Activated effector memory CD4-positive, alpha-beta T cell treated with Interleukin-2 at 50 U/mL for 16 hours (primary cell): ENCODE measurements at places on chromosomes 2 and 18.

GRCh38 chr18:35424356-35424755 lies 47.2 kb upstream of the ZNF396 start:
- no peak for DNase-seq

DNA sequence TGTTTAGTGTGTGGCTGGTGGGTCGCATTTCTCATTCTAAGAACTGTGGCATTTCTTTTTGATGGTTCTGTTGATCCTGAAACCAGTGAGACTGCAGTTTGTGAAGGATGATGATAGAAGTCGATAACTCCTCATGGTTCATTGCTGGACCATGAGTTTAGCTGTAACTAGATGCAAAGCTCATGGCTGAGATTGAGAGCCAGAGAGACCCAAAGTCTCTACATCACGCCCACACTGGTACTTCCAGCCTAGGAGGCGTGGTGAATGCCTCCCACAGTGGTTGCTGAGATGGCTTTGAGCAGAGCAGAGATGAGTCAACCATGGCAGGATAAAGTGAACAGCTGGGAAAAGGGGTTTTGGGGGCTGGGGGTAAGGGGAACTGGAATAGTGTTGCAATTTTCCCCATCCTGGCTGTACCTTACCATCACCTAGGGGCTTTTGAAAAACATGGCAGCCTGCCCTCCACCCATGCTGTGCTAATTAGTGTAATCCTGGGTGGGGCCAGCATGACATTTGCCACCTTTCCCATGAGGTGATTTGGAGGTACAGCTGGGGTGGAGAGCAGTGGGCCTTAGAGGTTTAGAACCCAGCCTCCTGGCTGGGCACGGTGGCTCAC lies 24.1 kb downstream of the INPP4A start:
- no peak for DNase-seq

DNA sequence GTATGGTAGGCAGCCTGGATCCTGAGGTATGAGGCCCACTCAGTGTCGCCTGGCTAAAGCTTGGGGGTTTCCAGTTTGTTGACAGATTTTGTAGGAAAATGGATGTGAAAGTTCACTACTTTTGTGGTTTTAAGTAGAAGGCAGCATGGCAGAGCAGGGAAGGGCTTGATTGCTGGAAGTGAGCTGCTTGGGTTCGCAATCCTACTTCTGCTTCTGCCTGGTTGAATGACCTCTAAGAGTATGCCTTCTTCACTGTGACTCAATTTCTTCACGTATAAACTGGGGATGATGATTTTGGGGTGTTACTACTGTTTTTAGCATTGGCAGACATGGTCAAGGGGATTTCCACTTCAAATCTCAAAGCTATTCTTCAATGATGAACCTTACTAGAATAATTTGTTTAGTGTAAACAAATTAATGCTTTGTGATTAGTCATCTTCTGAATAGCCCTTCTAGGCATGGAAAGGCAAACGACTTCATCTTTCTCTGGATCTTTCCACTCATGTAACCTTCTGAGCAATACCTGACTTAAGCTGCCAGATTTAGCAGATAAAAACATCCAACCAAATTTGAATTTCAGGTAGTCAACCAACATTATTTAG lies 13.2 kb downstream of the BMP10 start:
- DNase-seq, result no peak

GRCh38 chr2:191217580-191217979 lies 27.6 kb upstream of the MYO1B start:
- no peak for DNase-seq

GRCh38 chr2:105038383-105039061 lies 653 bp downstream of the MRPS9 start:
- no peak for DNase-seq

DNA sequence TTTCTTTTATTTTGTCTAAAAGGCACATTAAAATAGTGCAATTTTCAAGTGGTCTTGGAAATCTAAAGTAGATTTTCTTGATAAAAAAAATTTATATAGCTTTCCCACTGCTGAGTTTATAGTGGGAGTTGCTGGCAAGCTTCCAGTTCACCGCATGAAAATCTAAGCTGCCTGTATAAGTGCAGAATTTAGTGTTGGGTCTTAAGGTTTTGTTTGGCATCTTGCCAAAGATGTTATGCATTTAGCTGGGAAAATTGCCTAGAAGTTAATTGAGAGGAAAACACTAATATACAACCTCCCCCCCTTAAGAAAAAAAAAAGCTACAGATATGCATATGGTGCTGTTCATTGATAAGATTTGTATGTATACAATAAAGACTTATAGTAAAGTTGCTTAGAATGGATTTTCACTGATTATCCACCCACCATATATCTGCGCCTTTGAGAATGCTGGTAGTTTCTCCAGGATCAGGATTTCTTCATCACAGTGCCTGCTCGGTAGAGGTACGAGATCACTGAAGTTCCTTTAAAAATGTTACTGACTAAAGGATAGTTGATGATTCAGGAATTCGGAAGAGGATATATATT lies 803.2 kb upstream of the POU3F3 start:
- no peak for DNase-seq

DNA sequence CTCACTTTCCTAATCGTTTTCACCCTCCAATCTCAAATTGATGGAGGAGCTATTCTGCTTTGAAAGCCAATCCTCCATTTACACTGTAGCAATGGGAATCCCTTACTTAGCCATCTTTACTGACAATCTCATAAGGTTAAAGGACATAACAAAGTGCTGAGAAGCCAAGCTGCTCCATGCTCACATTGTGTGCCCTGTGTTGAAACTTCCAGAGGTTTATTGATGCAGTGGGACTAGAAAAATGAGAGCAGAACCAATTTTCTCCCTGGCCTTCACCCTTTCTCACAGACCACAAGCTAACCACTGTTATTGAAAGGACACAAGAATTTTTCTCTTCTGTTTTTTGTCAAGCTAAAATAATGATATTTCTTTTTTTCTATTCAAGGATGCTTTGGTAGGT lies 63.8 kb downstream of the CSRNP3 start:
- no peak for DNase-seq

GRCh38 chr2:150174056-150174805 lies 313.2 kb downstream of the RND3 start:
- DNase-seq, result no peak

- DNase-seq, result no peak
Measured at GRCh38 chr18:77608807-77609206, 359.2 kb downstream of the GALR1 start.

GRCh38 chr2:14257801-14258507 lies 374.6 kb upstream of the LRATD1 start:
- no peak for DNase-seq

- DNase-seq, result no peak
Measured at GRCh38 chr2:16716024-16716423, 50.4 kb upstream of the CYRIA start.

DNA sequence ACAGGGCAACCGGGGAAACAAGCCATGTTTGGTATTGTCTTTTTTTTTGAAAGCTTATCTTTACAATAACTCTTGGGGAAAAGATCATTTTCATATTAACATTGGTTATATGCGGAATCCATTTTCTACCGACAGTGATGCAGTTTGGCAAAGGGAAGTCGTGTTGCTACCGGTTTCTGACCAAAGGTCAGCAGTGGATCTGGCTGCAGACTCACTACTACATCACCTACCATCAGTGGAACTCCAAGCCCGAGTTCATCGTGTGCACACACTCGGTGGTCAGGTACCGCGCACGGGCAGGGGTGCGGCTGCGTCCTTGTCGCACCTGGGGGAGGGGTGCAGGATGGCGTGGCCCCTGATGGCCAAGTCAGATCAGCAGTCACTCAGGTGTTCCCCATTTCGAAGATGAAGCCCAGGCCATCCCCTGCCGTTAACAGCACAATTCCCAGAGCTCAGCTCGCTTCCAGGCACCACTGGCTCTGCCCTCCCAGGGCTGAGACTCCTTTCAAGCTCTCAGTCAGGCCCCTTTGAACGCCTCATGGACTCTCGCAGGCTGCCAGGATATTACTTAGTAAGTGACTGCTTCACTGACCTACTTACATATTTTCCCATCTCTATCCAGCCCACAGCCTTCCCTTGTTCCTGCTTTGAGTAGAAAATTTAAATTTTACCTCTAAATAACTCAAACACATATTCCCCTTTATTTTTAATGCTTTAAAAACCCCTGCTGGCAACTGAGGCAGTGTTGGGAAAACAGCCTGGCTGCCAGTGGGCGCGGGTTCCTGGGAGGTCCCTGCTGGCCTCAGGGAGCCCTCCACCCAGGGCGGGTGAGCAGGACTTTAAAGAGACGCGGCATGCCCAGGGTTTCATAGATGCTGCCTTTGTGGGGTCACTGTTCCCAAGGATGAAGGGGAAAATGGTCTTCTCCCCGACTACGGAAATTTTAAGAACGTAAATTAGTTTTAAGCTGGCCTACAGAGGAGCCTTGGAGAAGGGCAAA lies 33.6 kb upstream of the RPL31 start:
- no peak for DNase-seq

- no peak for DNase-seq
Measured at GRCh38 chr2:202608142-202608852, 26.5 kb upstream of the FAM117B start.

DNA sequence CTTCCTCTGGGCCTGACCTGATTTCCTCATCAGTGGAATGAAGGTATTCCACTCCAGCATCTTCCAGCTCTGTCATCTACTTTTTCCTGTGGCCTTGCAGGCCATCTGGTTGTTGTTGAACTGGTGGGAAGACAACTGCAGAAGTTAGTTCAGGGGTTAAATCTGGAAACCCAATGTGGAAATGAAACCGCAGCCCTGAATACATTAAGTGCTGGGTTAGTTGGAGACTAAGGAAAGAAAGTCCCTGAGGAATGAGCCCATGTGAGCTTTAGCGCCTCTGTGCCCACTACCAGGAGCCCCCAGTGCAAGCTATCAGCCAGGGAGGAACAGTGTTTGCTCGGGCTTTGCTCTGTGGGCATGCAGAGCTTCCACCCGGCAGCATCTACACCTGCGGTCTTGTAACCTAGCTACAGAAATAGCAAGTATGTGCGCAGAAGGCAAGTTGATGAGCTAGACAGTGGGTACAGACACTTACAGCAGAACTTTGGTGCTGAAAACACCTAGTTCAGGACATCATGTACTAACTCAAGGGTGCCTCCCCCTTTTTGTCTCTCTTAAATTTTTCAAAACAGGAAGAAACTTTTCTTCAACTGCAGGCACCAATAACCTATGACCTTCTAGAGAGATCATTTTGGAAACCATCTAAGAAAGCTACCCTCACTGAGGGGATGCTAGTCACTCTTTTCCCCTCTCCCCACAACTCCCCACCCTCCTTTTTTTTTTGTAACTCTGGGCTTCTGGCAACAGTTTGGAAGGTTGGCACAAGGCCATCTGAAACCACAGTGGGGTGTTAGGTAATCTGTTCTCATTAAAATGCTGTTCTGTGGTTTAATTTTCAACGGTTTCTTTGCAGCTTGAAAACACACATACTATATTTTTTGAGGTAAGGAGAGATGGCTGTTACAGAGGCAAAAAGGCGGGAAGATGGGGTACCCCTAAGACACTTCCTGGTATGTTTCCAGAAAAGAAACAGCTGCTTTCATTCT lies 18.3 kb upstream of the CXCR4 start:
- DNase-seq, result peak; percentile 66

- no peak for DNase-seq
Measured at GRCh38 chr18:55508651-55509050, 79.3 kb downstream of the TCF4 start.

GRCh38 chr2:144472911-144473310 lies 47.0 kb downstream of the ZEB2 start:
- no peak for DNase-seq

DNA sequence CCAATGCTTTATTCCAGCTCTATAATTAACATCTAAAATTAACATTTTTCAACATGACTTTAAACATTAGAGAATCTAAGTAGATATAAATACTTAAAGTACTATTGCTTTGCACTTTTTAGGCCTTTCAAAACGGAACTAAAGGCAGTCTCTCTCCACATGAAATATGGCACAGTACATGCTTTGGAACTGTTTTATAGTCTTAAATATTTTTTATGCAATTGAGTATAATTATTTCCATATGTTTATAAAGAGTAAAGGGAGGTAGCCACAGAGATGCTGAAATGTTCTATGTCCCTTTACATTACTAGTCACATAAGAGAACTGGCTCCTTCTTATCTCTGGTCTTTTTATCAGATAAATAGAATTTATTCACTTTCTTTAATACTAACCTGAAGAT lies 674.0 kb downstream of the PLCL1 start:
- DNase-seq, result no peak

GRCh38 chr2:72605836-72606442 lies 219.9 kb downstream of the EXOC6B start:
- DNase-seq, result no peak

GRCh38 chr2:150806336-150806735 lies 318.9 kb upstream of the RND3 start:
- DNase-seq, result no peak

DNA sequence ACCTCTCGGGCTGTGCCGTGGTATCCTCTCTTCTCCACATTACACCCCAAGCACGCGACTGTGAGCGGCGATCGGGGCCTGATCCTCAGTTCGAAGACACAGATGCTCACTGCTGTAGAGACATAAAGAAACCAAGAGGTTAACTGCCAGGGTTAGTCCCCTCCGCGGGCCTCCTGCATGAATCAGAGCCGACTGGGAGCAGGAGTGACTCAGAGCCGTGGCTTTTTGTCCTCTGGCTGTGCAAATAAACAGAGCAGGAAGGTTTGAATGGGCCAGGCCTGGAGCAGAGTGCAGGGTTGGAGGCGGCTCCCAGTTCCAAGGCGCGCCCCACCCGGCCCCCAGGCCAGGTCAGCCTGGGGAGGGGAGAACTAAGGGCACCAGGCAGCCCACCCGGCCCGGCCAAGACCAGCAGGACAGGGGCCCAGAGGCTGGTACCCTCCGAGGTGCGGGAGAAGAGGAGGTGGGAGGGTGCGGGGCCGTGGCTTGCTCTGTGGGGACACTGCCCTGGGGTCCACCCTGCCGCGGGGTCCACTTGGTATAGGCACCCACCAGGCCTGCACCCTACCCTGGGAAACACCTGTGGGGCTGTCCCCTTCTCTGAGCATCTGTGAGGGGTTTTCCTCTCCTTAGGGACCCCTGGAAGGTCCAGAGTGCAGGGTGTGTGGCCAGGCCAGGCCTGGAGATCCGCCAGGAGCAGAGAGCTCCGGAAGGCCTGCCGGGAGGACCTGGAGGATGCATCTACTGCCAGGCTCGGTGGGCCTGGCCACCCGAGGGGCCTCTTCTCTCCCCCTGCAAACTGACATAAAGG lies 16.5 kb downstream of the TWIST2 start:
- no peak for DNase-seq

- no peak for DNase-seq
Measured at GRCh38 chr2:586641-587076, 90.5 kb downstream of the TMEM18 start.

DNA sequence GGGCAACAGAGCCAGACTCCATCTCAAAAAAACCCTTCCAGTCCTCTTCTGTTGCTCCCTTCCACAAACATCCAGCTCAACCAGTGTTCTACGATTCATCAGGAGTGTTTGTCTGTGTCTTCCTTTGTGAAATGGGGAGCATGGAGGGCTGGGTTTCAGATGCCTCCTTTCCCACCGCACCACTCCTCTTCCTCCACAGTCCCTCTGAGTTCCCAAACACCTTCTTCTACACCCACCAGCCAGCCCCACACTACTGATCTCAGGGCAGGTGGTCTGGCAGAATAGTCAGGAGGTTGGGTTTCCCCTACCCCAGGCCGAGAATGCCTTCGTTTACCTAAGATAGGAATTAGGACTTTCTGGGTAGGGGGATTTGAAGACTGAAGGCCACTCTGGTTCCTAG lies 36.9 kb downstream of the NGEF start:
- DNase-seq, result no peak

- DNase-seq, result no peak
Measured at GRCh38 chr2:211373203-211373602, 816.8 kb downstream of the CPS1 start.

GRCh38 chr2:4134551-4135550 lies 431.5 kb downstream of the DCDC2C start:
- DNase-seq, result no peak

- no peak for DNase-seq
Measured at GRCh38 chr18:47737956-47738355, 192.5 kb downstream of the SMAD2 start.

- DNase-seq, result no peak
Measured at GRCh38 chr2:18123577-18123976, 245.1 kb downstream of the KCNS3 start.
